Germinal center (tissue), 1 donor: ENCODE measurements at places on chromosomes 2 and 18.

DNA sequence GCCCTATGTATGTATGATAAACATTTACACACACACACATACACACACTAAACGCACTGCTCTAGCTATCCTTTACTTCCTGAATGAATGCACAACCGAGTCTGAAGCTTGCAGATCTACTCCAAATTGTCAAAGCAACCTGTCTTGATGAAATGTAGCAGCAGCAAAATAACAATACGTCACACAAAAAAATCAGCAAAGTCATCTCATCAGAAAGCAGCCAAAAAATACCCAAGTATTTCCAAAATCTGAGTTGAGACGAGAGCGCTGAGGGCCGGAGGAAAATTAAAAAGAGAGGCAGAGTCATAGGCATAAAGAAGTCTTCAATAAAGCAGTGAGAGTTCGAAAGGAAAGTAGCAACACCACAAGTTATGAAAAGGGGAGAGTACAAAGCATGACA, 67.7 kb downstream of the ZNF521 start:
- DNase-seq = no peak

DNA sequence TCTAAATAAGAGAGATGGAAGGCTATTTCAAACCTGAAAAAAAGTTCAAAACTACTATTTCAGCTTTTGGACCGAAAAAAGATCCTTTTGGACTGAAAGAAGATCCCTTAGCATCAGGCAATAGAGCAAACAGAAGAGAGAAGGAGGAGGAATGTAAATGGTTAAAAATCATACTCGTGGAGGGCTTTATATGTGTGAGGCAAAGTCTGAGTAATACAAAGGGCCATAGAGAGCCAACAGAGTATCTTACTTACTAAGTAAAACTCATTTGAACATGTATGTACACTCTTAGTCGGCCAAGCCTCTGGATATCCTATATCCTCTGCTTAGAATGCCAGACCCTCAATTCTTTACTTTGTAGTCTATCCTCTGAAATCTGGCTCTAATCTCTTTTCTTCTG, 55.7 kb downstream of the ITSN2 start:
- no peak for DNase-seq

- DNase-seq = peak; percentile 65
Measured at GRCh38 chr2:101623031-101623521, 74.4 kb upstream of the MAP4K4 start.

- DNase-seq = no peak
Measured at GRCh38 chr2:204545861-204546735, 823 bp downstream of the PARD3B start.

DNA sequence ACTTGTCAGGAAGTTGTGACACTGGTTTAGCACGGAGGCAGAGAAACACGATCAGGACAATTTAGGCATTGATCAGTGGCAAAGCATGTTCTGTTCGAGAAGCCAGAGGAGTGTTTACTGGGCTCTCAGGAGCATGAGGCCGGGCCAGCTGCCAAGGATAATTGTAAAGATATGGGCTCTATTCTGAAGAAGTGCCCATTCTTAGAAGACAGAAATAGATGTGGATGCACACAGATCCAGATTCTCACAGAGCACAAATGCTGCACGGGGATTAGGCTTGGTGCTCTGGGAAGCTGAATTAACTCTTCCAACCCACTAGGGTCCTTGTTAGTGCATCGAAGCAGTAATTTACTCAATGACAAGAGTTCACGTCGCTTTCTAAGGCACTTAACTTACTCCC, 16.2 kb downstream of the AFF3 start:
- DNase-seq = no peak

DNA sequence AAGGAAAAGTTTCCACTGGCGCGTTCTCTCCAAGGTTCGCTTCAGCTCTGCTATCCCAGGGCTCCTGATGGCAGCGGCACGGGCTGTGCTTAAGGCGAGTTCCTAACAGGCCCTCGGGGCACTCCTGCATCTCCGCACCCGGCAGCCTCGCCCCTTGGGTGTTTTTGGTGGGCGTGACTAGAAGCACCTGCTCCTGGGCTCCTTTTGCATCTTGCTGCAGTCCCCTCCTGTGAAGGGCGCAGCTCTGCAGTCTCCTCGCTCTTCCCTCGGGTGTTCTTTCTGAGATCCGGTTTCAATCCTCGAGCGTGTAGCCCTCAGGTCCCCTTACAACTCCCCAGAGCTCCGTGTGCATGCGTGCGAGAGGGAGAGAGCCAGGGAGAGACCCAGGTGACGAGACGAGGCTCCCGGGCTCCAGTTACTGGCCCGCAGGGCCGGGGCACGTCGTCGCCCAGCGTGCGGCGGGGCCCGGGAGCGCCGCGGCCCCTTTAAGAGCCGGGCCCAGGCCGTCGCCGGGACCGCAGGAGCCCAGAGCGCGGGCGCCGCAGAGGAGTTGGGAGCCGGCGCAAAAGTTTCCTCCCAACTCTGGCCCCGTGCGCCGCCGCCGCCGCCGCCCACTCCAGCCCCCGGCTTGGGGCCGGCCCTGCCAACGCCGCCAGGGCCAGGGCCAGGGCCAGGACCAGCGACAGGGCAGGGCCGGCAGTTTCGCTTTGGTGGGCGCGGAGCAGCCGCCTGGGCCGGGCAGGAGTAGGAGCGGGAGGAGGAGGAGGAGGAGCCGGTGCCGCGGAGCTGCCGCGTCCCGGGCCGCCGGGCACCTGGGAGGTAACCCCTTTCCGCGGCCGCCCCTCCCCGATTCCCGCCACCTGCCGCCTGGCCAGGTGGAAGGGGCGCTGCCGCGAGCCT, at the start of gene PARD3B:
Gene PARD3B, plus strand, starts transcription at position 515 of the 900 bp plus-strand sequence. CDS start 525 bp downstream, outside the sequence.
- peak; percentile 19 for DNase-seq

DNA sequence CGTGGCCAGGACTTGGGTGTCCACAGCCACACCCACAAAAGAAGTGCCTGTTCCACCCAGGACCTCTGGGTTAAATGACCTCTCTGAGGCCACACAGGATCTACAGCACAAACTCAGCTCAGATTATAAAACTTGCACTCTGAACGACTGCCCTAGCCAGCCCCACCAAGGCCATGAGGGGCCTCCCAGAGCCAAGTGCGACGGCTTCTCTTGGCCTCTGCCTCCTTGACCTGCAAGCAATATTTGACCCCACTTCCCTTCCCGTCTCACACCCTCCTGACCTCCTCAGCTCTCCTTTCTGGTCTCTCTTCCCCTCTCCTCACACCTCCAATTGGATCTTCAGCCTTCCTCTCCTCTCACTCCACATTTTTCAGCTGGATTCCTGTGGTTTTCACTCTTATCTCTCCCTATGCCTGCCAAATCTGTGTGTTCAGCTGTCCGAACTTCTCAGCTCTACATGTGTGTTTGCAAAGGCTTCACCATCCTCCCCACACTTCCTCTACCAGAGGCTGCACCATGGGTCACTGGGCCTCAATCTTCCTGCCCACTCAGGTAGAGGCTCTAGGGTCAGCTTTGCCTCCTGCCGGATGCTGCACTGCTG, 25.3 kb upstream of the STEAP3 start:
- no peak for DNase-seq

DNA sequence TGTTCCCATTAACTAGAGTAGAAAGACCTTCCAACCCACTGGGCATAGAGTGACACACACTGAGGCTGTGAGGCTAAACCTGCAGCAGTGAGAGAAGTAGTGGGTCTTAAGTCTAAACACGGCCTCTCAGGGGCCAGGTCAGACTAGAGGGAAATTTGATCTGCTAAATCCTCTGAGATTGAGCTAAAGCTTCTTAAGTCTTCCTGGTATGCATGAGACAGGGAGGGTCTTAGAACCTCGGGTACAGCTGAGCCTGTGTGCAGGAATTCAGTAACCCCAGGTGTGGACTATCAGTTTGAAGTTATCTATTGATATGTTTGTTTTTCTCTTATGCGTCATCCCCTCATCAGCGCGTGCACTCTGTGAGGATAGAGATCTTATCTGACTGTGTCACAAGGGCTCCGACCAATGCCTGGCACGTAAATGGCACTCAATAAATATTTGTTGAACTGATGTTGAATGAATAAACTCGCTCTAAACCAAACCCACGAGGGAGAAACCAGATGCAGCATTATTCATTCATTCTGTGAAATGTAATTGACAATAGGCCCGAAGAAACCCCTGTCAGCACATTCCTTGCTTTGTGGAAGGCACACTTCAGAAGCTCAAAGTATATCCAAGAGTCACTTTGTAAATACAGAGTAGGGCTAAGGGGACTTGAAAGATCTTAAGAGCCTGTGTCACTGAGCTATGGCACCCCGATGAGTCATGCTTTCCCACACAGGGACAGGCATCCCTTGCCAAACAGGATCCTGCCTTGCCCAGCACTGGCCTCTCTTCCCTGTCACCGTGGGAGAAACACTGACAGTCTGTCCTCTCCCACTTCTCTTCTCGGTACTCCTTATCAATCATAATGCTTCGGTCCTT, 21.7 kb upstream of the RAB10 start:
- DNase-seq = no peak

- no peak for DNase-seq
Measured at GRCh38 chr18:63132819-63133200, 186.8 kb downstream of the BCL2 start.

- DNase-seq = no peak
Measured at GRCh38 chr2:234773764-234774409, 177.9 kb upstream of the SH3BP4 start.

GRCh38 chr2:102241616-102242305, 54.9 kb downstream of the IL1RL2 start:
- no peak for DNase-seq

GRCh38 chr2:10254373-10255188, 48.1 kb upstream of the HPCAL1 start:
- no peak for DNase-seq

GRCh38 chr2:172244419-172245130, 141.9 kb upstream of the DLX2 start:
- DNase-seq = no peak
